Kasumi-1 (cell line): ENCODE measurements at places on chromosomes 3 and 15.
A peak's percentile ranks its signal among the peaks of the same experiment; 100 is the strongest.

- no peak for DNase-seq
Measured at GRCh38 chr15:82103468-82103867, 57.6 kb upstream of the MEX3B start.

GRCh38 chr3:119681279-119681678 lies 4.1 kb upstream of the COX17 start:
- DNase-seq = peak; percentile 60

GRCh38 chr3:119161240-119161639 lies 12.2 kb upstream of the UPK1B start:
- DNase-seq = no peak

DNA sequence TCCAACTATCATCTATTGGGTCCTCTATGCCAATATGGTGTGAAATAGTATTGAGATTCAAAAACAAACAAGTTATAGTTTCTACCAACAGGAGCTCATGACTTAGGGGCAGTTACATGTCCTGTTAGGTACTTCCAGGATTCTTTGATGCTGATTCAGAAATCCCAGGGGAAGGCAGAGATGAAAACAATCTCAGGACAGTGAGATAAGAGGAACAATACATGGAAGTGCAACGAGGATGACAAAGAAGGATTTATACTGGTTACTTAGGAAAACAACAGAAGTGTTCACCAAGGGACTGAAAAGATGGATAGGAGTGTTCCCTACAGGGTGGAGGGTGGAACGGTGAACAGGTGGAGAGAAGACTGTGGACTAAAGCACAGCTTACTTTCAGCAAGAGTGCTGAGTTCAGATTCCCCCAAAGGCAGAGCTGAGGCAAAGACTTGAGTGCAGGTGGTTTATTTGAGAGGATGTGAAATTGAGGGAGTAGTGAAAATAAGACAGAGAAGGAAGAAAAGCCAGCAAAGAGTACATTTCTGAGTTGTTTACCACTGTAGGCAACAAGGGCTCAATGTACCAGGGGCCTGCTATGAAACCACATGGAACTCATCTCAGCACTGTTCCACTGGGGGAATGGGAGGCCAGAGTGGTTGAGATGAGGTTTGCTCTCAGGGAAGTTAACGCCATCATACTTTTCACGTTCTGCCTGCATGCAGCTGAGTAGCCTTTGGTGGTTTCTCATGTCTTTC lies 68.1 kb downstream of the TRIM69 start:
- DNase-seq = no peak

- no peak for DNase-seq
Measured at GRCh38 chr3:195416795-195417194, 26.0 kb downstream of the ACAP2 start.

DNA sequence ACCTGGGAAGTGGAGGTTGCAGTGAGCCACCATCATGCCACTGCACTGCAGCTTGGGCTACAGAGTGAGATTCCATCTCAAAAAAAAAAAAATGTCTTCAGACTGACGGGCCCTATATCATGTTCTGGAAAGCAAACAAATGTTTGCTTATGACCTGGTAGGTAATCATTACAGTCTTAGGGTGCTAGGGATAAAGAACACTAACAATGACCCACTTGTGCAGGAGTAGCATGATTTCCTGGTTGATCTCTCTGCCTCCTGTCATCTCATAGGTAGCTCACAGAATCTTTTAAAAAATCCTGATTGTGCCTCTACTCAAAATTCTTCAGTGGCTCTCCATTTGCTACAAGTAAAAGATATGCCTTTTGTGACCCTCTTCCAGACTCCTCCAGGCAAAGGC lies 74.5 kb upstream of the TSPAN3 start:
- DNase-seq = no peak
